Cortex of kidney (tissue), 1 donor: ENCODE measurements at places on chromosomes 6 and 20.

DNA sequence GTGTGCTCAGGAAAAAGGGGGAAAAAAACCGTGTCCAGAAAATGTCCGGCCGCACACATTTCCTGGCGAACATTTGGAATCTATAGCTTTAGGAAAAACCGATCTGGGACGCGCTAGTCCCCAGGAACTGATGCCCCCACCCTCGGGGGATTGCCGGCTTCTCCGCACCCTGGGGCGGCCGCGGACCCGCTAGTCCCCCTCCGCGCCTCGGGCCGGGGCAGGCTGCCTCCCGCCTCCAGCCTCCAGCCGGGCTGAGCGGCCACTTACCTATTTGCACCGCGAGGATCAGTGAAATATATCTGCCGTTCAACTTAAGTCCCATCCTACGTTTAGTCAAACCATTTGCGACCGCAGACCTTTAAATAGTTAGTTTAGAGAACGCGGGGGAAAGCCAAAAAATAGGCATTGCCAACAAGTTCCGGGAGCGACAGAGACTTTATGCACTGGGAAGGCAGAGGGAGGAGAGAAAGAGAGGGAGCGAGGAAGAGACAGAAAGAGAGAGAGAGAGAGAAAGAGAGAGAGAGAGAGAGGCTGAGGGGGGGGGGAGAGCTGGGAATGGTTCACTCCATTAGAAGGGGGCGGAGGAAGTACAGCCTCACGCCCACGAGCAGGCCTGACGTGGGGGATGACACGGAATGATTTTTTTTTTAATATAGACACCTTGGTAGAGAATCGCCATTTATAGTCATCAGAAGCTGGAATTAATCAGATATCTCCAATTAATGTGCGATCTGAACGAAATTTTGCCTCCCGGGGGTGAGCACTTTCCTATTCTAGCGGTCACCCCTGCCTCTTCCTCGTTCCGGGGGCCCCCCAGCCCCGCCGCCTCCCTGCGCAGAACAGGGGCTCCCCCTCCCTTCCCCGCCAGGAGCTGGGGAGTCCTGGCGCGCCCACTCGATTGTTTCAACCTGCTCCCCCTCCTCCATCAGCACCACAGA, at the start of gene NRN1:
Gene NRN1 (minus strand): TSS at position 498 of the 938 bp plus-strand sequence. CDS start 176 bp downstream, at position 322.
- DNase-seq: no peak

DNA sequence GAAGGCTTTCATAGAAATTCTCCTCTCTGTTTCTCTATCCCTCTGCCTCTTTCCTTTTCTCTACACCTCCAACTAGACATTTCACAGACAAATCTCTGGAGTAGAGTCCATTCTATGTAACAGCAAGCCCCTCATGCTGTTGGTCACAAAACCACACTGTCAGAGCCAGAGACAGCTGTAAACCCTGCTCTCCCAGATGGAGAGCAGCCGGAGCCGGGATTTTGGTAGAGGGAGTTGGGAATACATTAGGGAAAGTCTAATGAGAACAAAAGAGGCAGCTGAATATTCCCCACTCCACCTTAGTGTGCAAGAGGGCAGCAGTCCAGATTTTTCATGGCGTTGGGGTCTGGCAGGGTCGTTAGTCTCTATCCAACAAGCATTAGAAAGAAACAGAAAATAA, 68.3 kb upstream of the EDN1 start:
- no peak for DNase-seq

GRCh38 chr6:34129753-34130152, 16.1 kb downstream of the GRM4 start:
- no peak for DNase-seq

DNA sequence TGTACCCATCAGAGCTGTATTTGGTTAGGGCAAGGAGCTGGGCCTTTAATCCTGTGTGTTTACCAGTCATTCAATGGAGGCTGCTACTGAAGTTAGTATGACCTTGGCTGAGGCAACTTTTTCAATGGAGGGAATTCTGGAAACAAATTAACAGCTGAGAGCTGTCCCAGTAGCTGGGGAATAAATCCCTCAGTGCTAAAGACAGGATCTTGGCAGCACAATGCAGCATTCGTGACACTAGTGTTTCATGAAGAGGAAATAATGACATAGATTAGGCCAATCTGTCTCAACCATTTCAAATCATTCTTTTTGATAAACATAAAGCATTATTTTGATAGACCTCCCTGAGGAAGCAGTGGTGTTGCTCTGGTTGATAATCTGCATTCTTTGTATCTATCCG, 42.9 kb downstream of the GRM1 start:
- no peak for DNase-seq

DNA sequence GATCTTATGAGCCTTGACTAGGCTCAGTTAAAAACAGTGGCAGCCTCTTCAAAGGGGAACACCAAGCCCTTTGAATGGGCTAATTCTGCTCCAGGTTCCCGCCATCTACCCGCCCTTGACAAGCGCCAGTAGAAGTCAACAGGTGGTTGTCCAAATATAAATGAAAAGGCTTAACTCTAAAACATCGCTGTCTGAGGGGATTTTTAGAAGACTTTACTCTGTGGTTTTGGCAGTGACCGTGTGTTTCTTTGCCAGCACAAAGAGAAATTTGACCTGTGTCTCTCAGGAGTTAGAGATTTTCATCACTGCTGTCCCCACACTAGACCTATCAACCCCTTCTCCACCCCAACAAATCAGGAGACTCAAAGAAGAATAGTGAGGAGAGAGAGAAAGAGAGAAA, 19.8 kb upstream of the SIM1 start:
- no peak for DNase-seq

DNA sequence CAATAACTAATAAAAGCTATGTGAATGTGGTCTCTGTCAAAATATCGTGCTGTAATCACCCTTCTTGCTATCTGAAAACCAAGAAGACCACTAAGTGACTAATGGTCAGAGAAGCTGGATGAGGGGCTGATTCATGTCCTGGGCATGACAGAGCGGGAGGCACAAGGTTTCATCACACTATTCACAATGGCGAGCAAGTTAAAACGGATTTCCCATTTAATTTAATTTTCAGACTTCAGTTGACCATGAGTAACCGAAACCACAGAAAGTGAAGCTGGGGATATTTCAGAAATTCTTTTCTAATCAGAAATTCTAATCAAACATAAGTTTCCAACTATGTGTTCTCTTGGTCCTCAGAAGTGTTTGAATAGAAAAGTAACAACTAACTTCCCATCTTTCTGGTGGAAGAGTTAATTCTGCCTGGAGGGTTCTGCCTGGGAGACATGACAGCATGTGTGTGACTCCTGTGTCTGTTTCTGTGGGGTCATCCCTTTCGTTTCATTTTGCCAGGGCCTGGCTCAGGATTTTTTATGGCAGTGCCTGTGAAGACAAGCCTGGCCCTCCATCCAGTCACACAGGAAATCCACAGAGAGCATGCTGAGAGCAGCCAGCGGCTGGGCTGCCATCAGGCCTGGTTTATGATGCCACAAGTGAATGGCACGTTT, 98.9 kb downstream of the FAM120B start:
- DNase-seq: no peak

GRCh38 chr6:144879436-144879835, 594.3 kb downstream of the UTRN start:
- DNase-seq: no peak

DNA sequence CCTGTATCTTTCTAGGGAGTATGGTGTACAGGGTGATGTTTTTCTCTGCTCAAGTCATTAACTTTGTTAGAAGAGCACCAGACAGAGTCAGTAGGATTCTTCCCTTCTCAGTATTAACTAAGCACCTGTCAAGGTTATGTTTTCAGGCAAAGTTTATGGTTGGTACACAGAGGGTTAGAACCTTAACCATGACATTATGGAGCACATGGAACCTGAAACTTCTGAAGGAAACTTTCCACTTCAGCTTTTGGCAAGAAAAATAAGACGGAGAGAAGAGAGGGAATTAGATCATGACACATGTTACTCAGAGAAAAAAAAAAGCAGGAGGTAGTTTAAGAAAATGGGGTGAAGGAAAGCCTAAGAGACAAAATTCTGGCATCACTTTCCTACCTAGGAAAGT, 112.9 kb upstream of the PDE7B start:
- no peak for DNase-seq
